ENCODE measurements at places on chromosomes 1 and 21.

GRCh38 chr1:86594284-86594770 is 47.4 kb downstream of the CLCA4 start:
- no peak for DNase-seq

DNA sequence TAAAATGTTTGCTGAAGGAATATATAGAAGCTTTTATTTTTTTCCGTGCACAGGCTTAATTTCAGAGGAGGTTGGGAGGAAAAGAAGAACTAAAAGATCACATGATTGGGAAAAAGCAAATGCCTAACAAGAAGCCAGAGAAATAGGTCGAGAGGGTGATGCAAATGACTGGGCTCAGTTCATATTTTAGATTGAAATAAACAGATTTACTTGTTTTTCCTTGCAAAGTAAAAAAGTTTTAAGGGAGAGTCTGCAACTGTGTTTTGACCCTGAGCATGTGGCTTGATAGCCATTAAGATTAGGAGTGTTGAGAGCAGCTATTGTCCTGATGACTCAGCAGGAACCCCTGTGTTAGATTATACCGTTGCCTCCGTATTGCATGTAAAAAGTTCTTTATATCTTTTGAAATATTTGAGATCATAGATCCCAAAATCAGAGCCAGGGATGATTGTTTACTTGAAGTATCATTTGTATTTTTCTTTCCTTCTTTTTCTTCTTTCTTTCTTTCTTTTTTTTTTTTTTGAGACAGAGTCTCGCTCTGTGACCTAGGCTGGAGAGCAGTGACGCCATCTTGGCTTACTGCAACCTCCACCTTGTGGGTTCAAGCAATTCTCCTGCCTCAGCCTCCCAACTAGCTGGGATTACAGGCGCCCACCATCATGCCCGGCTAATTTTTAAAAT is 20.2 kb downstream of the CLIC4 start:
- DNase-seq, result no peak

DNA sequence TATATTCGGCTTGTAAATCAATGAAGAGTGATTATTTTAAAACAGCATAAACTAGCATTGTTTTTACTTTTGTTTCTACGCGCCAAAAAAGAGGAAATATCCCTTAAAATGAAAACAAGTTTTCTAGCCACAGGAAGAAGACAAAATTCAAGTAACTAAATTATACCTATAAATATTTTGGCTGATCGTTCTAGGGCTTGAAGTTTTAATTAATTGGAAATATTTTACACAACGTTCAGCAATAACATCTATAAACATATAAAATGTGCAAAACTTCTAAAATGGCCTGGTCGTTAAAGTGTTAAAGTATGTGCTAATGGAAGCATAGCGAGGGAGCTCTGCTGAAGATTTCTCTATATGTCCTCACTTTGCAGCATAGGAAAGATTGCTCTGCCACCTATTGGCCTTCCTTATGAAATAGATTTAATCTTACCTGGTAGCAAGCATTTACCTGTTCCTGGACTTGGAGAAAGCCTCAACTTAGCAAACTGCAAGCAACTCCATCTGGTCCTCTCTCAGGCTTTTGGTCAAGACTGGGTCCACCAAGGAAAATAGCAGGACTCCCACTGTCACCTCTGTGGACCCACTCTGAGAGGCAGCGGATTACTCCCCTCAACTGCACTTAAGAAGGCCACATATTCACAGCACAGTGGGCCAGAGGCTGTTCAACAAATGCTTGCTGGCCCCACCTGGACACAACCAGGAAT is 351.3 kb upstream of the RUNX1 start:
- peak; percentile 66 for DNase-seq

DNA sequence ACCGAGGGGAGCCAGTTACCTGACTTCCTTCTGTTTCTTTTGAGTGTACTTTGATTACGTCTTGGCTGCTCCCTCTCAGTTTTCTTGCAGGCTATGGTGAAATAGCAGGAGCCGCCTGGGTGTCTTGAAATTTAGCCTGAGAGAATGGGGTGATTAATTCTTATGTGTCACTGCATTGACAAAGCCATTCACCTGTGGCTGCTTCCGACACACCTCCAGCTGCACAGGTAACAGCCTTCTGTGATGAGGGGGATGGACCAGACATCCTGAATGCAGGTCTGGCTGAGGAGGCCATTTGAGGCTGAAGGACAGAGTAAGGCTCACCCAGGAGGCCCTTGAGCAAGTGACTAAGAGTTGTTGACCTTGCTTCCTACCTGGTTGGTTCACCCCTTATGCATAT is 16.5 kb downstream of the CACNA1E start:
- no peak for DNase-seq

DNA sequence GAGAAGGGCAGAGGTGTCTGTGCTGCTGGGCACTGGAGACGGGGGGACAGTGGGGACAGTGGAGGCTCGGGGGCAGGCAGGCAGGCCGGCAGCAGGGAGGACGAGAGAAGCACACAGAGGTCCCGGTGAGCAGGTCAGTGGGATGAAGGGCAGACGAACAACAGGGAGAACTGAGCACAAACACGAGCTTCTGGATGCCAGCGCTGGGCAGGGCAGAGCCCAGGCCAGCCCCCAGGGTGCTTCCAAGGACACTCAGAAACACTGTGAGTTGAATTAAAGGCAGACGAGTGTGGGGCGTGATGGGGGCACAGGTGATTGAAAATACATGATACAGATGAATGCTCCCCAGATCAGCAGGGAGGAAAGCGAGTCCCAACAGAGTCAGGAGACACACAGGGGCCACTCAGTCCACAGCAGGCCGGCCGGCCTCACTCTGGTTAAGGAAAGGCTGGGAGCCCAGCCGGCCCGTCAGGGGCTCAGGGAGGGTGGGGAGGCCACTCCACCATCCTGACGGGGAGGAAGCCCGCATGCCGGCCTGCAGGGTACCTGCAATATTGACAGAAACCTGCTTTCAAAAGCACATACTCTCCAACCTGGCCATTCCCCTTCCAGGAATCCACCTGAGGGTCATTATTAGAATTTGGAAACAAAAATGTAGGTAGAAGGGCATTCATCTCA is 14.1 kb downstream of the SLC19A1 start:
- no peak for DNase-seq

GRCh38 chr1:121445679-121446078 is 260.9 kb downstream of the SRGAP2C start:
- DNase-seq, result no peak

GRCh38 chr1:3435666-3436065 is 18.8 kb upstream of the ARHGEF16 start:
- DNase-seq, result no peak

All from CD4-positive, alpha-beta memory T cell (primary cell).